Non-pigmented ciliary epithelial cell (primary cell): ENCODE measurements at places on chromosomes 7 and 10.

- no peak for DNase-seq
Measured at GRCh38 chr7:96034940-96035727, 262.8 kb downstream of the DYNC1I1 start.

DNA sequence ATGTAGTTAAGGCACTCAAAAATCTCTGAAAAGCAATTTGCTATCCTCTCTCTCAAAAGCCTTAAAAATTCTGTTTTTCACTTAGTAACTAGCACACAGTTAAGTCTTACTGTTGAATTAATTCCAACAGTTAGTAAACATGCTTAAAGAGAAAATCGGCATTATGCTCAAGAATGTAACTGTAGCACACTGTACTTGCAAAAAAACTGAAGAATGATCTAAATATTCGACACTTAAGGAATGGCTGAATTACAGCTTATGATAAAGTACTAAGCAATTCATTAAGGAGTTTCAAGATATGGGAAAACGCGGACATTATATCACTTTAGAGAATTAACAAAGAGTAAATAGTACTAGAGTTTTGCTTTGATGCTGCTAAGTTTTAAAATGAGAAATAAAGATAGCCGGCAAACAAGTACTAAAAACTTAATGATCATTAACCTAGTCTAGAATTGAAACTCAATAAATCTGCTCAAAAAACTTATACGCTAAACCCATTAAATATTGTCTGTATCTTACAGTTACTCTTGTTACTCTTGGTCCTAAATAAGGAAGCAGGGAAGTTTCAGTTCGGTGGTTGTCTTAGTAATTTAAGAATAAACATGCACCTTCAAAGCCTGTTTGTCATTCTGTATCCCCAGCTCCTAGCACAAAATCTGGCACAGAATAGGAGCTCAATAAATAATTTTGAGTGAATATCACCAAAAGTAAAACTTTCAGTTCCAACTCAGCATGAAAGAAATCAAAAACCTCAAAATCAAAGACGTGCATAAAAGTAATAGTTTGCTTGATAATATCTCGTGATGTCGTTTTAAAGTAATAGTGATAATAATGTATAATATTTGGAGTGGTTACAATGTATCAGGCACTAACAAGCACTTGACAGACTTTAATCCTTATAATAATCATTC lies 1.2 kb downstream of the TRDMT1 start:
- DNase-seq = no peak

GRCh38 chr7:30201161-30201666 lies 66.4 kb downstream of the MTURN start:
- no peak for DNase-seq

- DNase-seq = no peak
Measured at GRCh38 chr10:123521556-123521955, 144.6 kb upstream of the GPR26 start.

DNA sequence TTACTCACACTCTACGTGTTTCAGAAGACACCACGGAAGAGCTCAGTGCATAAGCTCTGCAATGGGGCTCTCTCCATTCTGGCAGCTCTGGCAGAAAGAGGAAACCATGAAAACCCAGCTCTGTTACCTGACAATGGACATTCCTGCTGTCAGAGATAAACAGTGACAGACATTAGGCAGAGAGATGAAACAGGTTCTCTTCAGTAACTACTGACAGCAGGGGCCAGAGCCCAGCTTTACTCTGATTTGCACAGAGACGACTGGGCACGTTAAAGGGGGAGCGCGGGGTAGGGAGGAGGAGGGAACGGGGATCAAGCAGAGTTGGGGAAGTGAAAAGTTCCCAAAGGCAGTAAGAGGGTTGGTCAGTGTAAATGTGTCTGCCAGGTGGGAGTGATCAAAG lies 206.1 kb downstream of the RAMP3 start:
- DNase-seq = no peak

GRCh38 chr10:101814466-101815071 lies 3.7 kb downstream of the OGA start:
- no peak for DNase-seq

DNA sequence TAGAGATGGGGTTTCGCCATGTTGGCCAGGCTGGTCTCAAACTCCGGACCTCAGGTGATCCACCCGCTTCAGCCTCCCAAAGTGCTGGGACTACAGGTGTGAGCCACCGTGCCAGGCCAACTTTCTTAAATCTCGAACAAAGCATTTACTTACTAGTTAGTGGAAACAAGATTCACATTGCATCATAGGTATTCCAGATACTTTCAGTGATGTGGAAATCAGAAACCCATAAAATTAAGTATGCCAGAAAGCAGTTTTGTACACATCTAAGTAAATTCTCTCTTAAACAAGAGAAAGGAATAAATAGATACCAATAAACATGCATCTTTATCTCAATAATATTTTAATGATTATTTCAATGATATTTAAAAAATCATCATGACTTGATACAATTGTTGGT lies 75.5 kb downstream of the DGKI start:
- DNase-seq = no peak

- no peak for DNase-seq
Measured at GRCh38 chr10:35561715-35562114, 43.4 kb upstream of the GJD4 start.

- no peak for DNase-seq
Measured at GRCh38 chr7:95904099-95904498, 131.7 kb downstream of the DYNC1I1 start.

- DNase-seq = no peak
Measured at GRCh38 chr10:79234391-79235315, 112.6 kb upstream of the PPIF start.

GRCh38 chr10:71357792-71358265 lies 38.8 kb downstream of the SLC29A3 start:
- no peak for DNase-seq

- no peak for DNase-seq
Measured at GRCh38 chr10:119976421-119976820, 83.9 kb downstream of the SEC23IP start.

DNA sequence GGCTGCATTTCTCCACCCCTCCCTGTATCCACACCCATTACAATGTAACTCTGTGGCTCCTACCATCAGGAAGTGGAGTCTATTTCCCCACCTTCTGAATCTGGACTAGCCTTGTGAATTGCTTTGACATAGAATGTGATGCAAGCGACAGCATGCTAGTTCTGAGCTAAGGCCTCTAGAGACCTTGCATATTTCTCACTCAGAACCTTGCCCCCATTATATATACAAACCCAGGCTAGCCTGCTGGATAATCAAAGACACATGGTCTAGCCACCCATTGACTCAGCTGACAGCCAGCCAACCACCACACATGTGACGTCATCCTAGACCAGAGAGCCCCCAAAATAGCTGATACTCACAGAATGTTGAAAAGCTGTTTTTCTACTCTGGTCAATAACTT lies 77.9 kb downstream of the CCDC71L start:
- DNase-seq = no peak

- DNase-seq = no peak
Measured at GRCh38 chr7:24504836-24505235, 68.4 kb upstream of the PALS2 start.

DNA sequence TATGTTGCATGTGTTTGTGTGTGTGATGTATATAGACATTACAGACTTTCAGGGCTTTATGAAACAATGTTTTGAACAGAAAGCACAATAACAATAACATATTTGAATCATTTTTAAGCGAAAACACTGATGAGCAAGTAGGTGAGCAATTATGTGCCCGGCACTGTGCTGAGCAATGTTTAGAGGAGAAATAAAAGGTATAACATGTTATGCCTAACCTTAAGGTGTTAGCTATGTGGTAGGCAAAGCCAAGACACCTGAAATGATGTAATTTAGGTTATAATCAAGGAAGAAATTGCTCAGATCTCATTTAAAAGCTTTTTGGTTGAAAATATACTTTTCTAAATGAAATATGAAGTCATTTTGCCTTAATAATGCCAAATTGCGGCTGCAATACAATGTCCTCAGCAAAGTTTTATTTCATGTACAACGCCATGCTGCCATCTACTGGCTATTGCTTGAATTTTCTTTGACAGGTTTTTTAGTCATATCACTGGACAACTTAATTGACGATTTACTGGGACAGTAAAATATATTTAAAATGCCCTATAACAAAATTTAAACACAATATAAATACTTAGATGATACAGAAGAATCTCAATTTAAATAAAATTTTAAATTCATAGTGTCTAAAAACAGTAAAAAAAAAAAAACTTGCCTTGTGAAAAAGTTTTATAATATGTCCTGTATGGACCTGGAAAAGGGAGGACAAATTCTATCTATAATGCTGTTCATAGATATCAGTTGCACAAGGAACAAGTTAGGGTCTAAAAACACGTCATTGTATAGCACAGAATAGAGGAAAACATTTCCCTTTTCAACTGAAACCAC lies 131.1 kb upstream of the CDK1 start:
- peak; percentile 23 for DNase-seq

- no peak for DNase-seq
Measured at GRCh38 chr7:35647171-35647574, 47.8 kb downstream of the HERPUD2 start.

GRCh38 chr7:106793015-106793975 lies 71.8 kb upstream of the PIK3CG start:
- DNase-seq = no peak

- no peak for DNase-seq
Measured at GRCh38 chr10:19577381-19577780, 238.9 kb upstream of the PLXDC2 start.
